ENCODE measurements at places on chromosomes 3 and 15.

- no peak for DNase-seq
Observed at GRCh38 chr15:73464602-73465001, 21.6 kb downstream of the REC114 start.

DNA sequence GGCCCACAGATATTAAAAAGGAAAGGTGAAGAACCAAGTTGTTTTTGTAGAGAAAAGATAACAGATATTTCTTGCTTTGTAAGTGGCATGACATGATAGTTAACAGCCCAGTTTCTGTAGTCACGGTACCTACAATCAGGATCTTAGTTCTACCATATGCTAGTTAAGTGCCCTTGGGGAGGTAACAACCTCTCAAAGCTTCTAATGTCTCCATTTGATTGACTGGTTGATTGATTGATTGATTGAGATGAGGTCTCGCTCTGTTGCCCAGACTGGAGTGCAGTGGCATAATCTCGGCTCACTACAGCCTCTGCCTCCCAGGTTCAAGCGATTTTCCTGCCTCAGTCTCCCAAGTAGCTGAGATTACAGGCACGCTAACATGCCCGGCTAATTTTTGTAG, 28.5 kb downstream of the SENP5 start:
- DNase-seq, result no peak

- no peak for DNase-seq
Observed at GRCh38 chr3:64916937-64917336, 229.1 kb upstream of the ADAMTS9 start.

DNA sequence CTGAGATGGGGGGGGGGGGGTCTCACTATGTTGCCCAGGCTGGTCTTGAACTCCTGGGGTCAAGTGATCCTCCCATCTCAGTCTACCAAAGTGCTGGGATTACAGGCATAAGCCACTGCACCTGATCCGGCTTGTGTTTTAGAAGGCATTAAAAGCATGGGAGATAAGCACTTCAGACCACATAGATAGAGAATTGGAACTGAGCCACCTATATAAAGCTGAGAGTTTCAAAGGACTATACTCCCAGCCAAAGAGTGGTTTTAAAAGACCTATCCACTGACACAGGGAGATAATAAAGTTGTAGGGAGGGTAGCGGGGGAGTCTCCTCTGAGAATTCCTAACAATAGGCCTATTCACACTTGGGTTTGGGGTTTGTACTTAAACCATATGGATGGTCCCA, 34.8 kb downstream of the DENND4A start:
- no peak for DNase-seq

Measured in stimulated activated CD4-positive, alpha-beta T cell treated with anti-CD3 and anti-CD28 coated beads, Interleukin-12 subunit alpha, Interleukin-12 subunit beta, amount 100 ng/mL, for 24 hours (primary cell).